ENCODE measurements at places on chromosomes 1 and 21. TPM values are rescaled to one million over a fixed set of nuclear protein-coding genes. Genes with fewer than 3 reads are reported as not detected.

Gene TAF12
- 21.1 TPM for total RNA-seq

GRCh38 chr1:11650331-11650991 lies 3.8 kb downstream of the FBXO2 start:
- DNase-seq, result peak; percentile 81

- DNase-seq, result no peak
These were observed 18.6 kb upstream of the TSPEAR start for GRCh38 chr21:44730028-44730395.

- DNase-seq, result no peak
These were observed 16.4 kb upstream of the KIAA0040 start for GRCh38 chr1:175208773-175209492.

GRCh38 chr21:36852864-36853263 lies 113.6 kb downstream of the HLCS start:
- DNase-seq, result no peak

Gene LCE1E
- not detected for total RNA-seq

DNA sequence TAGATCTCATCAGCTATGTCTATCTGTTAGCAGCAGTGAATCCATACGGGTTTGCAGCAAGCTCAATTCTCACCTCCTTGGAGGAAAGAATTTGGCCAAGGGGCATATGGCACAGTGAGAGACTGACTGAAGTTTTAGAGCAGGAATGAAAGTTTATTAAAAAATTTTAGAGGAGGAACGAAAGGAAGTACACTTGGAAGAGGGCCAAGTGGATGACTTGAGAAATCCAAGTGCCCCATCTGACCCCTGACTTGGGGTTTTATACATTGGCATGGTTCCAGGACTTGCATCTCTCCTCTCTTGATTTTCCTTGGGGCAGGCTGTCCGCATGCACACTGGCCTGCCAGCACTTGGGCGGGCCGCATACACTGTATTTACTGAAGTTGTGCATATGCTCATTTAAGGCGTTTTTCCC lies 9.2 kb upstream of the OSBPL9 start:
- no peak for DNase-seq

Gene NRIP1
- total RNA-seq, result 23.0 TPM

Gene OR2W3
- total RNA-seq, result not detected

Gene AMY1B
- not detected for total RNA-seq

Gene EXTL1
- total RNA-seq, result 2.0 TPM

- DNase-seq, result no peak
These were observed 40.3 kb downstream of the PRRX1 start for GRCh38 chr1:170704256-170704655.

DNA sequence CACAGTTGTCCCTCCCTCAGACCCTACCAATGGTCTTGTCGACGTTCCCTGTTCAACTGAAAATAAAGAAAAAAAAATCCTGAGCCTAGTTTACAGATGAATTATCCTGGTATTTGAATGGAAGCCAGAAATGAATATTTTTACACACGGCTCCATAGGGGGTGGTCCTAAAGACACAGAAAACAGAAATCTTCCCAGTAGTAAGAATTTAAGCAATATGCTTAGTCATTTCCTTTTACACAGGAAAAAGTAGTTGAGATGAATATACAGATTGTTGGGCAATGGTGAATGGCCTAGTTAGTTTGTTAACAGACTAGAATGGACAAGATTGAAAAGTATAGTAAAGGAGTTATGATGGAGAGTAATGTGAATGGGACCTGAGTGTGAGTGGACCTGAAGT lies 67.4 kb downstream of the RGS18 start:
- no peak for DNase-seq

- no peak for DNase-seq
These were observed 59.9 kb downstream of the CYYR1 start for GRCh38 chr21:26513212-26513611.

Gene CTXND2
- total RNA-seq, result not detected

DNA sequence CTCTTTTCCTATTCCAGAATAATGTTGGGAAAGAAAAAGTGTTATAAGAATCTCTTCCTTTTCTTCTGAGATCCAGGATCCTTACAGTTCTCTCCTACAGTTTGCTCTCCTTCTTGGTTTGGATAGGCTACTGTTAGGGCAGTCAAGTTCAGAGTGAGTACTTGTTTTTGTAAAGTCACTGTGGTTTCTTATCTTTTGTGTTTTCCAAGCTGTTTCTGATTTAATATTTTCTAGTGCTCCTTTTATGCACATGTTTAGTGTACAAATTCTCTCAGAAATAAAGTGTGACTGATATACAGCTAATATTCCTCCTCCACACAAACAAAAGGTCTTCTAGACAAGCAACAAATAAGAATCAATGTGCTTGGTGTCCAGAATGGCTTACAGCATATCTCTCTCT lies 107.7 kb downstream of the BACH1 start:
- no peak for DNase-seq

- DNase-seq, result no peak
These were observed 11.7 kb upstream of the PLEKHO1 start for GRCh38 chr1:150138044-150138443.

- peak; percentile 58 for DNase-seq
These were observed 38.0 kb downstream of the ERG start for GRCh38 chr21:38460171-38460742.

DNA sequence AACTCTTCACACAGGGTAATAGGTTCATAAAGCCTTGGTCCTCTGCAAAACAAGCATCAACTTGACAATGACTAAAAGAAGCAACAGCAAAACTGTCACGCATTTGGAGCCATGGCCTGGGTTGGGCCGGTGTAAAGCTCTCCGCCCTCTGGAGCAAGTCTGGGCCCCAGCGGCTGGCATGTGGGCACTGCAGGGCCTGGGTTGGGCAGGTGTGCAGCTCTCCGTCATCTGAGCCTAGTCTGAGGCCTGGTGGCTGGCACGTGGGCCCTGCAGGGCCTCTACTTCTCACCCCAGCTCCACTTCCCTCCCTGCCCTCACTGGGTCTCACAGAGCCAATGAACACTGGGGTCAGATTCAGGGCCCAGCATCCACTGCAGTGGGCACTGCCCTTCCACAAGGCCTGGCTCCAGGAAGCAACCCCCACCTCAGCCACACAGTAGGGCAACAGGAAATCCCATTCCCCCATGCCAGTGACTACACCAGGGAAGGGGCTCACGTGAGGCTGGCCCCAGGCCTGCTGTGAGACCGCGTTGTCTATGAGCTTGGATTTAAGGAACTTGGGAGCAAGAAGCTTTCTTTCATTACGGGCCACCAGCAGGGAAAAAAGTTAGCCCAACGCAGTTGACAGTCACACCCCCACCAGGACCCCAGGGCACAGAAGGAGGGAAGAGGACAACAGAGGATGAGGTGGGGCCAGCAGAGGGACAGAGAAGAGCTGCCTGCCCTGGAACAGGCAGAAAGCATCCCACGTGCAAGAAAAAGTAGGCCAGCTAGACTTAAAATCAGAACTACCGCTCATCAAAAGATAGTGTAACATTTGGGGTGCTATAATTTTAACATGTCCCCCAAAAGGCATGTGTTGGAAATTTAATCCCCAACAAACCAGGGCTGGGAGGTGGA lies 52.7 kb downstream of the NPHP4 start:
- no peak for DNase-seq

Gene FOXD2
- total RNA-seq, result 0.05 TPM

DNA sequence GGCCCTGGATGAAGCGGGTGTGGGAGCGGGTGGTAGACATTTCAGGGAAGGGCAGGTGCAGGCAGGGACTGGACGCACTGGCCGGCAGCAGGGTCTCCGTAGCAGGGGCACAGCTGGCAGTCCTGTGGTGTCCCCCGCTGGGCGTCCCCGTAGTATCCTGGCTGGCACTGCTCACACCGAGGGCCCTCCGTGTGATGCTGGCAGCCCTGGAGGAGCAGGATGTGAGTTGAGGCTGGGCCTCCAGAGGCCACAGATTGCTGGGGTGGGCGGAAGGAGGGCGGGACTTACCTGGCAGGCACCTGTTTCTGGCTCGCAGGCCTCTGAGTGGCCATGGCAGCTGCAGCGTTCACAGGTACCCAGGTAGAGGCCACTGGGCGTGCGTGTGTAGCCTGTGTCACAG lies 62.3 kb downstream of the LDLRAD2 start:
- DNase-seq, result no peak

Data from heart left ventricle (tissue), 16 donors.